ENCODE measurements at places on chromosomes 4 and X.

DNA sequence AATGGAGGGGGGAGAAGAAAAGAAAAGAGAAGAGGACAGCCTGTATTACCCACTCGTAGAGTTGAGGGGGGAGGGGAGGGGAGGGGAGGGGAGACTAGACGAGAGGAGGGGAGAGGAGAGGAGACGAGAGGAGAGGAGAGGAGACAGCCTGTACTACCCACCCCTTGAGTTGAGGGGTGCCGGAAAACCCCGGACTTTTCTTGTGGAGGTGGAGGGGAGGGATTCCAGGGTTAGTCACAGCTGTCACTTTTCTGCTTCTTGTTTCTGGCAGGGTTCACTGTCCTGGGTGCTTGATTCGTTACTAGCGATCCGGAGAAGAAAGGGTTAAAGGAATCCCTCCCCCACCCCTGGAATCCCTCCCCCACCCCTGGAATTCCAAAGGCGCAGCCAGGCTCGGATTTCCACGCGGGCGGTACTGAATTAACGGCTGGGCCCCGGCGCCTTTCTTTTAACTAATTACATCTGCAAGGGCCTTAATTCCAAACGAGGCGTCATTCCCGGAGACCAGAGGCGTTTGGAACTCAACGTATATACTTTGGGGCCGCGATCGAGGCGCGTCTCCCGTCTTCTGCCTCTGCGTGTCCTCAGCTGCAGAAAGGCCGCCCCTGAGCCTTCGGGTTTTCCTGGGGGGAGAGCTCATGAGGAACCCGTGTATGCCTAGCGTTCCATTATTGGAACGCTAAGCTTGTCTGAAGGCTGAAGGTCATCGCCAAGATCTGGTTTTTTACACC lies 20.1 kb upstream of the CSF2RA start:
- DNase-seq = no peak

DNA sequence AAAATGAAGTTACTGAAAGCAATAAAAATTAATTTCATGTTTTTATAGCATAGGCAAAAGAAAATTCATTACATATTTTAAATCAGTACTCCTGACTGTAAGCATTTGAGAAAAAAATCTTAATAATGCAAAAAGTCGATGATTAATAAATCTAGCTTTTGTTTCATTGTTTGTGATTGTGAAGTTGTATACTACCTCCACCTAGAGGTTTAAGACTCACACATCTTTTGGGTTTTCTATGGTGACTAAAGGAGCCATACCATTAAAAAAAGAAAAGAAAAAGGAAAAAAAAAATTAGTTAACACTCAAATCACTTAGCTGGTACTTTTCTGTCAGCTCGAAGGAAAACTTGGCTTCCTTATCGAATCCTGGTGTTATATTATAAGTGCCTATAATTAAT lies 2.0 kb downstream of the GABRA2 start:
- no peak for DNase-seq

- DNase-seq = no peak
These were observed 2.8 kb downstream of the CENPU start for GRCh38 chr4:184731056-184731455.

DNA sequence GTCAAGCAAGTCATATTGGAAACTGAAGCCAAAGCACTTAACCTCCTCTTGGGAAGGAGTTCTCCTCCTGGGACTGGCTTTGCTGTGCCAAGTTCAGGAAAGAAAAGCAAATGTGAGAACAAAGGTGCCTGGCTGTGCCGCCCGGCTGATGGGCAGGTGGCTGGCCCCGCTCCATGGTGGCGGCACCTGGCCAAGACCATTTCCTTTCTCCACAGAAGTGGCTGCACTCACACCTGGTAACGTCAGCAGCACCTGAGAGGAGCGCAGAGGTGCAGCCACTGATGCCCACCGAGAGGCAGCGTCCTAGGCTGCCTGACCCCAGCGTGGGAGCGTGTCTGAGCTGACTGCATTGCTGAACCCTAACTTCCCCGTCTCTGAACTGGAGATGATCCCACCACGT lies 54.3 kb downstream of the DCTD start:
- DNase-seq = peak; percentile 86

- DNase-seq = no peak
These were observed 12.3 kb upstream of the DTHD1 start for GRCh38 chr4:36269101-36269500.

GRCh38 chrX:74346088-74346487 lies 42.1 kb downstream of the ZCCHC13 start:
- no peak for DNase-seq

- no peak for DNase-seq
These were observed 8.9 kb downstream of the ZNF330 start for GRCh38 chr4:141229408-141230101.

DNA sequence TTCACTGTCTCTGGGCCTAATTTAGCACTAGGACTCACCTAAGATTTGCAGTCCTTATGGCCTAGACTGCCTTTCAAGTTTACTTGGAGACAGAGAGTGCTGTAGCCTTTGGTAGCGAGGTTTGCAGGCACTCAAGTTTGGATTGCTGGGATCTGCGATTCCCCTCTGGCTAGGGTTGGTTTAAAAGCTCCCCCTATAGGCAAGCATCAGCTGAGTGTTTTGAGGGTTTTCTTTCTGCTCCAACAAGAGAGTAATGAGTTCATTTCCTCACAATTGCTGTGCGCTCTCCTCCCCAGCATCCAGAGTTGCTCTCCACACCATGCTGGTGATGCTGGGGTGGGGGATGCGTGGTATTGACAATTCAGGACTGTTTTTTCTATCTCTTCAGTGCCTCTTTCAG lies 206.9 kb downstream of the GLUD2 start:
- peak; percentile 2 for DNase-seq

GRCh38 chr4:13483136-13483767 lies 888 bp downstream of the RAB28 start:
- DNase-seq = peak; percentile 41

DNA sequence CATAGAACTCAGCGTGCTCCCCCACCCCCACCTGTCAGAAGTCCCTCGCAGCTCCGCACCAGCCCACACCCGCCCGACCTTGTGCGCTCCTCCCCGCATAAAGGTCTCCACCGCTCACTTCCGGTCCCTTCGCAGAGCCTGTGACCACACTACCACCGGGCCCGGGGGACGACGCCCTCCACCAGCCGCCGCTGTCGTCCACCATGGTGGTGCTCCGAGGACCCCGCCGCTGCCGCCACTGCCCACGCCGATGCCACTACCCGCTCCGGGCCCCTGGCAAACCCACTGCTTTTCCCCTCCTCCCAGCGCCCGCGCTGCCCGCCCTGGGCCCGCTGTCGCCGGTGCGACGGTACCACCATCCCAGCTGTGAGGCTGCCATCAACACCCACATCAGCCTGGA lies 79.8 kb upstream of the LANCL3 start:
- no peak for DNase-seq

DNA sequence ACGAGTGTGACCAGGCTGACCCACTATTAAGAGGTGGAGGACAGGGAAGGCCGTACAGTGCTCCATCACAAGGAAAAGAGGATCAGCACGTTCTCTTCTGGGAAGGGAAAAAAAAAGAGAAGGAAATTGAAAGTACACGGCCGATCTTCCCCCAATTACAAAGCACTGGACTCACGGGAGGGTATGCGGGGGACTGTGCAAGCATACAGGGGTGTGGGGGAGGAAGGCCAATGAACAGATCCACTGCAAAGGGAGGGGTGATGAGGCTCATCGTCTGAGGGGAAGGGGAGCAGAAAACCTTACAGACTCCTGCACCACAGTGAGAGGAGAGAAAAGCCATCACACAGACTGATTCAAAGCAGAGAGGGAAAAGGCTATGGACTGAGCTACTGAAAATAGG lies 1.1 kb downstream of the ELK1 start:
- DNase-seq = no peak

DNA sequence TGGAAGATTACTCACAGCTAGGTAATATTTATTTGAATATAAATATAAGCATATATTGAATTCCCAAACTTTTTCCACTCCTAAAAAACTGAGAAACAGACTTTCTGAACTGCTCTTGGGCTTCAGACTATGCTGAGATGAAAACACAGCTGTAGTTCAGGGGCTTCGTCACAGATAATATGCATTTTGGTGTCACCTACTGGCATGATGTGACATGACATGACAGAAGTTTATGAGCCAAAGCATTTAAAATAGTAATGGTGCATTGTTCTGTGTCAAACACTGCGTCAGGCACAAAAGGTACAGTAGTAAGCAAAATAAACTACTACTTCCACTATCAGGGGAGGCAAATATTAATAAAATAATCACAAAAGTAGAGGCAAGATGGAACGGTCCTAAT lies 171.3 kb downstream of the BTC start:
- DNase-seq = peak; percentile 7

- DNase-seq = peak; percentile 10
These were observed 12.4 kb downstream of the YIPF6 start for GRCh38 chrX:68511255-68511654.

- DNase-seq = no peak
These were observed 2.2 kb downstream of the GRIA2 start for GRCh38 chr4:157222771-157223160.

DNA sequence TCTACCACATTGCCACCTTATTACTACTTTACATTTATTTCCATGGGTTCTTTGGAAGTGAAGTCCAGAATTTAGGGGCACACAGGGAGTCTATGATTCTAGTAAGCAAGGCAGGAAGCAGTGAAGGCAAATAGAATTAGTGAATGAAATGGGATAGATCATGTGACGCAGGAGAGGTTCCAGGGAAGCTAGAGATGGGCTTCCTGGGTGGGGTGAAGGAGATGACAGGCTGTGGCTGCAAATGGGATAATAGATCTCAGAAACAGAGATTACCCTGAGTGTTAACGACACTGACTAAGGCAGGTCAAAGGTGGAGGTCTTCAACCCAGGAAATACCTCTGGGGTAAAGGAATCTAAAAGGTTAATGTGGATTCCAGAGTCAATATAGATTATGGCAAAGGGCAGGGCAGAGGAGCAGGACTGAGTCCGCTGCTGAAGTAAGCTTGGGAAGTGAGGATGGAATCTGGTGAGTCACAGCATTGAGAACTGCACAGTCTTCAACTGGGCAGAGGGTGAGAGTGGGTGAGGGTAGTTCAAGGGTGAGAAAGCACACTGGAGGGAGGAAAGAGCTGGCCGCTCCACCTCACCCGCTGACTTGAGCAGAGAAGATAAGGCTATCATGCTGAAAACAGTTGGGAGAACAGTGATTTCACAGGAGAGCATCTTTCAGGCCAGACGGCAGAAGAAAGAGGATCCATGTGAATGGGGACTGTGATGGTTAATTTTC lies 70.8 kb downstream of the ANXA3 start:
- DNase-seq = no peak

GRCh38 chr4:147582386-147583060 lies 34.7 kb upstream of the TMEM184C start:
- no peak for DNase-seq

- DNase-seq = no peak
These were observed 40.3 kb downstream of the SEC31A start for GRCh38 chr4:82850684-82851083.

- no peak for DNase-seq
These were observed 55.0 kb downstream of the RBM46 start for GRCh38 chr4:154836030-154836429.

GRCh38 chr4:25884031-25884782 lies 21.4 kb upstream of the SEL1L3 start:
- DNase-seq = no peak

DNA sequence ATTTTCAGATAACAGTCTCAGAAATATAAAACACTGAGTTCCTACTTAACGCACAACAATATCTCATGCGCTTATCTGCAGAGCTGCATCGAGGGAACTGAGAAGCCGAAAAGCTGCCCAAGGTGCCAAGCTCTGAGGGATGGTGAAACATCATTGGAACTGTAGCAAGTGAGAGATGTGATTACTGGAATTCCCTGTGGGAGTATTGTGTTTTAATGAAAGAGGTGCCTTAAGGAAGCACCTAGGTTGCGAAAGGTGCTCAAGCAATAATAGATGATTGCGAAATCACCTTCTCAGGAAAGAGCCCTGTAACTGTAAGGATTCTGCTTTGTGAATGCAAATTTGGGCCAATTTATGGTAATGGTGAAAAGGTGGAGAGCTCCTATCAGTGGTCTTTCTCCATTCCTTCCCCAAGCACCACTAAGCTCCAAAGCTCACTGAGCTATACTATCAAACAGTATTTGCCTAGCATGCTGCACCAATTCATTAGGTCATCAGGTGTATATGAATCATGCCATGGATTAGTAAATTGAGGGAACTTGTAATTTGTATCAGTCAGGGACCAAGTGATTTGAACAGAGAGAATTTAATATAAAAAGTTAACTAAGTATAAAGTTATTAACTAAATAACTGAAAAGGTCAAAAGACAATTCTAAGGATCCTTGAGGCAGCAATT lies 59.0 kb upstream of the ATP8A1 start:
- DNase-seq = no peak

- DNase-seq = no peak
These were observed 116.9 kb downstream of the EFNB1 start for GRCh38 chrX:68945603-68946228.

- no peak for DNase-seq
These were observed 162.4 kb upstream of the IL15 start for GRCh38 chr4:141473952-141474351.

DNA sequence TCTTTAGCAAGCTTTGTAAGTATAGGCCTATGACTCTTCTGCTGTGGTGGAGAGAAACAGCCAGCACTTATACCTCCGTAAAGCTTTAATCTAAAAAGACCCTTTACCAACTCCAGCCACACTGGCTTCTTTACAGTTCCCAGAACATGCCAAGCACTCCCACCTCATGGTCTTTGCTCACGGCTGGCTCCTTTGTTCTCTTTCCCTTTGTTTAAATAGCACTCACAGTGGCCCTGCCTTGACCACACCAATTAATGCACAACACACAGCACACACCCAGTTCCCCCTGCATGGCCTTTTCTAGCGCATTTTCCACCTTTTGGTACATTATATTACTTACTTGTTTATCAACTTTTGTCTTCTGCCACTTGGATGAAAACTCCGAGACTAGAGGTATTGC lies 18.9 kb downstream of the PPID start:
- DNase-seq = no peak

GRCh38 chr4:38237139-38237538 lies 276.9 kb downstream of the PTTG2 start:
- no peak for DNase-seq

- DNase-seq = no peak
These were observed 88.3 kb downstream of the CC2D2A start for GRCh38 chr4:15557786-15558550.

DNA sequence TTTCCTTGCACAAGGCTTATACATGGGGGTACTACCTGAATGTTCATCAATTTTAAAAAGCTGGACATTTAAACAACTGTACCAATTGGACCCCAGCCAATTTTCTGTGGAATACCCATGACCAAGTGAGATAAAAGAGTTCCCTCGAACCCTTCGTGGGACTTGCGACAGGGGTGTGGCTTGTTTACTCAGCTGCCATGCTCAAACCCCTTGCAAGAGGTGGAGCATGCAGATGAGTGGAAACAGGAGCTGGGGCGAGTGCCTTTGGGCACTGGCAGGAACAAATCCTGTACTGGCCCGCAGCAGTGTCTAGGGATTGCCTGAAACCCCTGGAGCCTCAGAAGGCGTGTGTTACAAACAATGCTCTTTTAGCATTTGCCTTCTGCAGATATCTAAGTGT lies 144.2 kb downstream of the PDHA2 start:
- no peak for DNase-seq

DNA sequence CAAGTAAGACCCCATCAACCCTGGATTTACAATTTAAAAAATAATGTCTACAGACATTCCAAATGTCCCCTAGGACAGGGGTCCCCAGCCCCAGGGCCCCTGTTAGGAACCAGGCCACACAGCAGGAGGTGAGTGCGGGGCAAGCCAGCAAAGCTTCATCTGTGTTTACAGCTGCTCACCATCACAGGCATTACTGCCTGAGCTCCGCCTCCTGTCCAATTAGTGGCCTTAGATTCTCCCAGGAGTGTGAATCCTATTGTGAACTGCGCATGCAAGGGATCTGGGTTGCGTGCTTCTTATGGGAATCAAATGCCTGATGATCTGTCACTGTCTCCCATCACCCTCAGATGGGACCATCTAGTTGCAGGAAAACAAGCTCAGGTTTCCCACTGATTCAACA lies 146.1 kb downstream of the ATP10D start:
- DNase-seq = no peak

All from NCI-H1092 treated with DMSO at 0.1 percent for 48 hours (cell line).